ENCODE measurements at places on chromosomes 16 and 17. TPM values are rescaled to one million over a fixed set of nuclear protein-coding genes. Genes with fewer than 3 reads are reported as not detected.

DNA sequence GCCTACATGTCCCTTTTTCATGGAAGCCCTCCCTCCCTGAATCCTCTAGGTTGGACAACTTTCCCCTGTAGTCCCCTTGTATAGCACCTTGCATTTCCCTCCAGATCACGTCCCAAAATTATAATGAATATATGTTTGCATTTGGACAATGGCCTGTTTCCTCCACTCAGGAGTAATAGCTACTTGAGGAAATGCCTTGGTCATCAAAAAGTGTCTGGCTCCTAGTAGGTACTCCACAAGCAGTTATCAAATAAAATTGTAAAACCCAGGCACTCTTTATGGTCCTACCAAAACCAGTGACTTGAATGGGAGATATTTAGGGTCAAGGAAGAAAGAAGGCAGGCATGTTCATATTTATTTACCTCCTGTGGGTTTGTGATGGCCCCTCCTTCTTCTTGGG lies 59.6 kb downstream of the RBFOX1 start:
- DNase-seq: no peak

- no peak for DNase-seq
Observed at GRCh38 chr17:31517524-31517923, 126.0 kb downstream of the RAB11FIP4 start.

GRCh38 chr17:78617511-78618061 lies 40.4 kb upstream of the DNAH17 start:
- peak; percentile 77 for DNase-seq

DNA sequence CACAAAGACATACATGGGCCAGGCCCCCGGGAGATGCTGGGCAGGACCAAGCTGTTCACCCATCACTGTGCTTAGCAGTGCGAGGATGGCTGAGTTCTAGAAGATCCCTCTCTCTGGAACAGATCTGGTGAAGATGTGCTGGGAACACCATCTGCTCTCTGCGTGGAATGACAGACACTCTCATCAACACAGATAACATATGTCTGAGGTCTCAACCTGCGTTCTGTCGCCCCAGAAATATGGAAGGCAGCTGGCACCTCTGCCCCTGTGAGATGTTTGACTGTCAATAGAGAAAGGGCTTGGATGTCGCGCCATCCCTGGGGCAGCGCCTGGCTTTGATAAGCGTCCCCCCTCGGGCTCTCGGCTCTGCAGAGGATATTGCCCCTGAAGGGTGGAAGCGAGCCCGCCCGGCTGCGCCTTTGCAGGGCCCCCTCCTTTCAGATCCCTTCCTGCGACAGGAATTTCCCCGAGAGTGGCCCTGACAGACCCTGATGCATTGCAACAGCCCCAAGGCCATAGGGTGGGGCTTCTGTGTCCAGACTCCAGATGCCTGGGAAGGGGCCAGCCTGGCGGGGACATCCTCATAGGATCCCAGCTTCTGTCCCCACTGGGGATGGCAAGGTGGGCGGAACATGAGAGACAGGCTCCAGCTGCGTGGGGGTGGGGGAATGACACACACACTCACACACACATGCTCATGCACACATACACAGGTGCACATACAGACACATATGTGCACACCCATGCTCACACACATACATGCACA lies 86.9 kb upstream of the ZNF469 start:
- DNase-seq: no peak

- no peak for DNase-seq
Observed at GRCh38 chr16:10497132-10498101, 83.0 kb downstream of the EMP2 start.

- no peak for DNase-seq
Observed at GRCh38 chr17:14959106-14959648, 305.9 kb downstream of the PMP22 start.

DNA sequence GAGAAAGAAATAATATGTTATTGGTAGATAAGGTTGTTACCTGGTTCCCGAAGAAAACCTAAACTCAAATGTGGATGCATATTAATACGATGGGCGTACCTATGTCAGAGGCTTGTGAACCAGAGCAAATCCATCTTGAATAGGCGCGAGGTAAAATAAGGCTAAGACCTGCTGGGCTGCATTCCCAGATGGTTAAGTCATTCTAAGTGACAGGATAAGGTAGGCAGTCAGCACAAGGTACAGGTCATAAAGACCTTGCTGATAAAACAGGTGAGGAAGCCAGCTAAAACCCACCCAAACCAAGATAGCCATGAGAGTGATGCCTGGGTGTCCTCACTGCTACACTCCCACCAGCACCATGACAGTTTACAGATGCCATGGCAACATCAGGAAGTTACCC lies 1400.1 kb downstream of the CDH8 start:
- DNase-seq: no peak

DNA sequence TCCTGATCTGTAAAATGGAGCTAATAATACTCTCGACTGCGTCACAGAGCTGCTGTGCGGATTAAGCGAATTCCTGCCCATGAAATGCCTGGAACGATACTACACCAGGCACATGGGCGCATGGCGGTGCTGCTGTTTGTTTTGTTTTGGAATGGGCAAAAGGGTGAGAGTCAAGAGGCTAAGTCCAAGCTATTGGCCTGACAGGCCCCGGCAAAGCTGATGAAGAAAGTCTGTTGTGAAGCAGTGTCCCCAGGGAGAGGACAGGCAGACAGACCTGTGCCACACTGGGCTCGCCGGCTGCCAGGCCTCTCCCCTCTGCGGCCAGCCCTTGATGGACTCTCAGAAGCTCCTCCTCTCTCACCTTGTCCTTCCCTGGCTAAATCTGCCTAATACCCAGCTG lies 31.3 kb upstream of the RASD1 start:
- DNase-seq: no peak

DNA sequence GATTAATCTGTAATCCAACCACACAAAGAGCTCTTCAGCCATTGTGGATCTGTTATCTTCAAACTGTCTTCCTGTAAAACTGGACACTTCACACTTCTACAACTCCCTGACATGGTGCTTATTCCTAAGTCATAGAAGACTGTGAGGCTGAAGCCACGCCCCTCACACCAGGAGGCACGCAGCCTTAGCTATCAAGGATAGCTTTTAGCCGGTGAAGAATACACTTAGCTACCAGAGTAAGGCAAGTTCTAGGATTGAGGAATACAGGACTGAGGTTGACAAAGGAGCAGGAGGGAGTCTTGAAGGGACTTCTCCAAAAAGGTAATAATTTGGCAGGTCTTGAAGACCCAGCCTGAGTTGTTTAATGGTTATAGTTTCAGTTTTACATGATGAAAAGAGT lies 79.8 kb upstream of the GAS7 start:
- DNase-seq: no peak

DNA sequence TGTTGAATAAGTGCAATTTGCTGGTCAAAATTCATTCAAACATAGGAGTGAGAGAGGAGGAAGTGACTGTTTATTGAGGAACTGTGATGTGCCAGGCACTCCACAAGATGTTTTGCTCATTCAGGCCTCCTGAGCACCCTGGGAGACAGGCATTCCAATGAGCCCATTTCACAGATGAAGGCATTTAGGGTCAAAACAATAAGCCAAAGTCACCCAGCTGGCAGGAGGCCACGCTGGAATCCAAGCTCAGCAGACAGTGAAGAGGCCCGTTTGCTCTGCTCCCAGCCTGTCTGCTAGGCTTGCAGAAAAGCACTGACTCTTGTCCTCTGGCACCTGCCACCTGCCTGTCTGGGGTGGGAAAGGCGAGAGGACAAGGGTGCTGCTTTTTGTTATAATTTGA lies 10.1 kb upstream of the SLC25A39 start:
- no peak for DNase-seq

DNA sequence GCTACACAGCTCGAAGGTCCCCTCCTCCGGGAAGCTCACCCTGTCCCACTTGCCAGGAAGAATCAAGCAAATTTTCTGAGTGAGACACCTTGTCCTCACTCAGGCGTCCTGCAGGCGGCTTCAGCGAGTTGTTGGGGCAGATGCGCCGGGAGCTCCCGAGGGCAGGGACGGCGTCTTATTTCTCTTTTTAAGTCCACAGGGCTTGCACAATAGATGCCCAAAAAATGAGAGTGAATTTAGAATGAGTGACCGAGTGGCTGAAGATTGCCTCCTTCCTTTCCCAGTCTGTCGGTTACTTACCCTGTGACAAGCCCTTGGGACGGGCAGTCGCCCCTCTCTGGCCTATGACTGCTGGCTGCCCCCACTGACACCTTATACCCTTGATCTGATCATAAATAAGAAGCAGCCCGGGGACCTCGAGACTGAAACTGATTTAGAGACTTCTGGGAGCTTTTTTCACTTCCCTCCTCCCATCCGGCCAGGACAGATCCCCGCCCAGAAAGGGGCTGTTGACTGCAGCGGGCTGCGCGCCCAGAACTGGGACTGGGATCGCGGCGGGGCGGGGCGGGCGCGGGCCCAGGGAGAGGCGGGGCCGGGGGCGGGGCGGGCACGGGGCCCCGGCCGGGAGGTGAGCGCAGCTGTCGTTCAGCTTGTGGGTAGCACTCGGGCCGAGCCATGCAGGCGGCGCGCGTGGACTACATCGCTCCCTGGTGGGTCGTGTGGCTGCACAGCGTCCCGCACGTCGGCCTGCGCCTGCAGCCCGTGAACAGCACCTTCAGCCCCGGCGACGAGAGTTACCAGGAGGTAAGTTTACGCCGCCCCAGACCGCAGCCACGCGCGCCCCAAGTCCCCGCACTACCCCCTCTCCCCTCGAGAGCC lies at the start of gene TTYH2:
TSS of gene TTYH2 (plus strand) at position 659 of the 879 bp plus-strand sequence. CDS start at position 676, 17 bp downstream.
- peak; percentile 82 for DNase-seq

- peak; percentile 3 for DNase-seq
Observed at GRCh38 chr17:72786209-72786608, 306.3 kb downstream of the SLC39A11 start.

DNA sequence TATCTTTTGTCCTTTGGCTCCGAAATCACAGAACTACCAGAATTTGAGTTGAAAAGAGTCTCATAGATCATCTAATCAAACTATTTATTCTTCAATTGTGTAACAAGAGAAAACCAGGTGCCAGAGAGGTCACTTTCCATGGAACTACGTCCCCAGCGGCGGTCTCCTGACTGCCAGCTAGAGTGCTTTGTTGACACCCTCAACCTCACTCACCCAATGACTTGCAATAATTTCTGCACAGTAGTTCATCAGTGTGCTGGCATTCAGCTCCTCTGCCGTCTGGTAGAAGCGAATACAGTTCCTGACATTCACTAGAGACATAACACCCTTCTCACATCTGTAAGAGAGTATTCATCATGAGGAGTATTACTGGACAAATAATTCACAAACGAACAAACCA lies 54.2 kb downstream of the ANKFY1 start:
- no peak for DNase-seq

The NTN1 gene
- total RNA-seq: 15.9 TPM

The SYNGR3 gene
- total RNA-seq: 0.69 TPM

The PYY gene
- not detected for total RNA-seq

The SEC14L1 gene
- 56.4 TPM for total RNA-seq

The PIRT gene
- 0.20 TPM for total RNA-seq

The PGP gene
- total RNA-seq: 4.1 TPM

The KIFC3 gene
- 21.3 TPM for total RNA-seq

All from skin of body (tissue), 3 donors.